ENCODE measurements at places on chromosomes 6 and 20.

DNA sequence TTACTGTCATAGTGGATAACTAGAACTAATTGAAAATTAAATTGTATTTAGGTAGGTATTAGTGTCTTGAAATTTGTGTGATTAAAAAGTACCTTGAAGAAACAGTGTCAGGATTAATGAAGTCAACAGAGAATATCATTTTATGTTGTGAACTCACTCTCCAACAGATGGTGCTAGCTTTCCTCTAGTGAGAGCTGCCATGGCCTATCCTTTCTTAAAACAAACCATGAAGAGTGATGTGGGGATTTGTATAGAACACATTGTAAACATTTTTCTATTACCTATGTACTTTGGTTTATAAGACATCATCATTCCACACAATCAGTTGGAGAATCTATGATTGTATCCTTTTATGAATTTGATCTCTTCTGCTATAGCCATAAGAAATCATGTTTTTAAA lies 4.8 kb upstream of the SRSF12 start:
- DNase-seq: no peak

GRCh38 chr6:90414352-90414751 lies 117.7 kb upstream of the BACH2 start:
- no peak for DNase-seq

DNA sequence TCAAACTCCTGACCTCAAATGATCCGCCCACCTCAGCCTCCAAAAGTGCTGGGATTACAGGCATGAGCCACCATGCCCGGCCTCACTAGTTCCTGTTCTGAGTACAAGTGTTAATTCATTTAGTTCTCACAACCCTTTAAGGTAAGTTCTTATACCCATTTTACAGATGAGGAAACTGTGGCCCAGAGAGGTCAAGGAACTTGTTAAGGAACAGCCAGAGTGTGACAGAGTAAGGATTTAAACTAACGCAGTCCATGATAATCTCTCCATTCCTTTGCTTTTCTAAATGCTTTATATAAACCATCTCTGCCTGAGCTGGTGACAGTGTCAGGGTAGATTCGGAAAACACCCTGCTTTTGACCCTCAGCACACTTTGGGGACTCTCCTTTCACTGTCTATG lies 13.3 kb downstream of the FITM2 start:
- no peak for DNase-seq

DNA sequence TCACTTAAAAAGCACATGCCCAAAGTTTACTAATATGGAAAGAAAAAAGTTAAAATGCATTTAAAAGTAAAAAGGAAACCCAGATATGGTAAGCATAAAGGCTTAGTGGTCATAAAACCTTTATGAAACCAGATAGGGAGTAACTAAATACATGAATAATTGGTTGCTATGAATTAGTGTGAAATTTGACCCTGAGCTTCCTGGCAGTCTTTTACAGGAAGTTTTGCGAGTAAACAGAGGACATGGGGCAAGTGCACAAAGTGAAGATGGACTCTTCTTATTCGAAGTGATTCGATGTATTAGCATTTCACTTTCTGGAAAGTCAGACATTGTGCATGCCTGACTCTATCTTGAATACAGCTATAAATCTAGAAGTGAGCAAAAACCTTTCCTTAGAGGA lies 90.9 kb upstream of the MLIP start:
- DNase-seq: no peak

GRCh38 chr20:53903652-53903987 lies 166.8 kb downstream of the BCAS1 start:
- no peak for DNase-seq

- no peak for DNase-seq
Measured at GRCh38 chr20:57964011-57964862, 254.4 kb upstream of the PMEPA1 start.

GRCh38 chr20:35648836-35649235 lies 15.9 kb downstream of the CPNE1 start:
- no peak for DNase-seq

DNA sequence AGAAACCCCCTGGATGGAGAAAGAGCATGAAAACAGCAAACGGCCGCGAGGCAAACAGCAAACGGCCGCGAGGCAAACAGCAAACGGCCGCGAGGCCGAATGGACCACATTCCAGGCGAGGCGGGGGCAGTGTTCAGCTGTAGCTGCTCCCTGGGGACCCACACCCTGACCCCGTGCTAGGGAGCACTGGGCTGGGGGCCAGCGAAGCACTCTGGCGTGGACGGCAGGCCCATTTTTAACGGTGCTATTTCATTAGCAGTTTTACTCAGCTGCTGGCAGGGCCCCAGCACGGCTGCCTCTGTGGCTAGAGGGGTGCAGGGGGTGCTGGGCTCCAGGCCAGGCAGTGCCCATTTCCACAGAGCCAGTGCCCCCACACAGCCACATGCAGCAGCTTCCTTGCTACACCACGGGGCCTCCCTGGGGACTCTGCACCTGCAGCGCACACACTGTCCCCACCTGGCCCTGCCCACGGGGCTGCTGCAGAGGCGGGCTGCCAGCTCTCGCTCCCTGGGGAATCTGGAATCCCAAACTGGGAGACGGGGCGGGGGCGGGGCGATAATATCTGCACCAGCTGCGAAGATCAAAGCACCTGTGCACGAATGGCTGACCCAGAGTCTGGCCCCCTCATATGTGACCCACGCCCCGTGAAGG lies 35.6 kb upstream of the SLCO4A1 start:
- no peak for DNase-seq

- DNase-seq: no peak
Measured at GRCh38 chr6:159739341-159739740, 12.0 kb downstream of the WTAP start.

GRCh38 chr6:41274256-41274655 lies 12.2 kb downstream of the TREM1 start:
- no peak for DNase-seq

DNA sequence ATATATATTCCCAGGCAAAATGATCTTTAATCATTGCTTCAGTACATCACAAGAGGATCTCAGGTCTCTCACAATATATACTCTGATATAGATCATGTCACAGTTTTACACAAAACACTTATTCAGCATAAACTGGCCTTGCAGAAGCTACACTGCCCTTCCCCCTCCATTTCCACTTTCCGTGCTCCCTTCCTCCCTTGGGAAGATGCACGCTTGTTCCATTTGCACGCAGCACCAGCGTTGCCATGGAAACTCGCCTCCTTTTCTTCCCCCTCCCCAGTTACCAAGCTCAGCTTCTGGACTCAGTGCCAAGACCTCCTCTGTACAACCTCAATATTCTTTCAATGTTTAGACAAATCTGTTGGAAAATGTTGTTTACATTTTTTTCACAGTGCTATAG lies 154.6 kb downstream of the RFPL4B start:
- DNase-seq: peak; percentile 70

DNA sequence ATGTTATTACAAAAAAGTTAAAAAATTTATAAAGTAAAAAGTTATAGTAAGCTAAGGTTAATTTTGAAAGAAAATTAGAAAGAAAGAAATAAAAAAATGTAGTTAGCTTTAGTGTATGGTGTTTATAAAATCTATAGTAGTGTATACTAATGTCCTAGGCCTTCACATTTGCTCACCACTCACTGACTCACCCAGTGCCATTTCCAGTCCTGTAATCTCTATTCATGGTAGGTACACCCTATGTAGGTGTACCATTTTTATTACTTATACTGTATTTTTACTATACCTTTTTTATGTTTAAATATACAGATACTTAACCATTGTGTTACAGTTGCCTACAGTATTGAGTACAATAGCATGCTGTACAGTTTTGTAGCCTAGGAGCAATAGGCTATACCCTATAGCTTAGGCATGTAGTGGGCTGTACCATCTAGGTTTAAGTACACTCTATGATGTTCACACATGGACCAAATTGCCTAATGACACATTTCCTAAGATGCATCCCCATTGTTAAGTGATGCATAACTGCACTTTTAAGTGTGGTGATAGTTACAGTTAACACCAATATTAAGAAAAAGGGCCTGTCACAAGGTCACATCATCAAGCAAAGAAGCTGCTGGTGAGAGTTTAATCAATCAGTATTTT lies 8.0 kb downstream of the CD2AP start:
- no peak for DNase-seq

DNA sequence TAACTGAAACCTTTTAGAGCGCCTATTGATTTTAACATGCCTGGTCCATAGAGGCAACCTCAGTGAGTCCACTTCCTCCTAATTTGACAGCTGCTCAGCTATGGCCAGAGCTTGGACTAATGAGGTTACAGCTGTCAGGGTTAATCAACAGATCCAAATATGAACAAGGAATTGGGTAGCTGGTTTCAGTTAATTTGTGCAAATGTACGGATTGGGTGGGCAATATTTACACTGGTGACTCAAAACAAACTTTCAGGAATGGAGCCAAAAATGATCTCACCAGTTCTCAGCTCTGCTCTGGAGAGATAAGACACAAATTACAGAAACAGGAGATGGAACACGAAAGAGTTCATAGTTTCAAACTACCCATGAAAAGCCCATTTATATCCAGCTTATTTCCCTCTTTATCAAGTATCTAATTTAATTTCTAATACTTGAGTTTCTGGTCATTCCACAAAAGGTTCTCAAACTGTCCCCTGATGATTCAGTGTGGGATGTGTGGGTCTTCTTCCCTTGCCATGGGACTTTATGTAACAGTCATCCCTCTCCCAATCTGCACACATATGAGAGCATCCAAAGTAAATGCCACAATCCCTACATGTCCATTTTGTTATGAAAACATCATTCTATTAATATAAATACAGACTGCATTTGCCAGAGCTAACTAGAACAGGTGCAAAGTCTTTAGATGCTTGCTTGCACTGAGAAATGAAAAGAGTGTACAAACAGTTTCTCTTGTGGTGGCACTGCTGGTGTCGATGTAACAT lies 149.9 kb downstream of the RPS12 start:
- DNase-seq: no peak

DNA sequence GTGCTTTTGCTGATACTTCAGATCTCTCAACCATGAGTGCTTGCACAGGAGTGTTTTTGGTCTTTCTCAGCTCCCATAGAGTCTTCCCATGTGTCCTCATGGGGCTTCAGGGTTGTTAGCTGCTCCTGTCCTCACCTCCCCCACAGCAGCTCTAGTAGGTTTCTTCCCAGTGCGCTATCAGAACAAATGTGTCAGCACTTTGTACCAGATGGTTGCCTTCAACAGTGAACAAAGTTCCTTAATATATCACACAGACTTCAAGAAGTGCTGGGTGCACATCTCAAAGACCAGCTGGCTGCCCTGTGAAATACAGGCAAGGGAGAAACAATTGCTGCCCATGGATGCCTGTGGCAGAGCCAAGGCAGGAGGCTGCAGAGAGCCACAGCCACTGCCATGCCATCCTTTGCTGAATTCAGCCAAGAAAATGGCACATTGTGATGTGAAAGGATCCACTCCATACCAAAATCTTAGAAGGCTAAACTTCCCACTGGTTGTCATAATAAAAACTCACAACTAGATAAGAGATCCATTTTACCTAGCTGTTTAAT lies 471.3 kb downstream of the C6orf118 start:
- DNase-seq: no peak

DNA sequence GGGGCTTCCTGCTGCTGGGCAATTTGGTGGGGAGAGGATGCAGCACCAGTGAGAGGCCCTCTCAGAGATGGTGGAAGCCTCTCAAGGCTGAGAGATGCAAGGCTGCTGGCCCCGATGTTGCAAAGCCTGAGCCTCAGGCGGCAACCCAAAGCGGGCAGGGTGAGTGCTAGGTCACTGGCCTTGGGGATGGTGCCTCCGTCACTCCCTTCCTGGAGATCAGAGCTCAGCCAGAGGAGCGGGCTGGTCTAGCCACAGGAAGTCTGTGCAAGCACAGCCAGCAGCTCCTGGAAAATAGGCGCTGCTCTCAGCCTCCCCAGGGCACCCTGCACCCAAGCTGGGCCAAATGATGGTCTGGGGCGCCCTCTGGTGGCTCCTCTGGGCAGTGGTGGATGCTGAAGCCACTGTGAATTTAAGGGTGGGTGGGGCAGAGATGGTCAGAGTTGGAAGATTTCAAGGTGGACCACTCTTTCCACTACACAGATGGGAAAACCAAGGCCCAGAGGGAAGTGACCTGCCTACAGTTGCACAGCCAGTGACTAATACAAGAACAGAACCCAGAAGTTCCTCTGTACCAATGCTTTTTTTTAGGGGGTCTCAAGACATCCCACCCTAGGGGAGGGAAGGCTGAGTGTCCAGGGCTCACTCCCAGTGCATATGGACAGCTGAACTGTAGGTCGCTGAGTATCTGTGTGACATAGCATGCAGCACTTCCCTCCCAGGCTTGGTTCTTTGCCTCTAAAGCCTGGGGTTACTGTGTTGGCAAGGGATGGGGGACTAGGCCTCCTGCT lies 20.8 kb downstream of the C20orf203 start:
- no peak for DNase-seq

DNA sequence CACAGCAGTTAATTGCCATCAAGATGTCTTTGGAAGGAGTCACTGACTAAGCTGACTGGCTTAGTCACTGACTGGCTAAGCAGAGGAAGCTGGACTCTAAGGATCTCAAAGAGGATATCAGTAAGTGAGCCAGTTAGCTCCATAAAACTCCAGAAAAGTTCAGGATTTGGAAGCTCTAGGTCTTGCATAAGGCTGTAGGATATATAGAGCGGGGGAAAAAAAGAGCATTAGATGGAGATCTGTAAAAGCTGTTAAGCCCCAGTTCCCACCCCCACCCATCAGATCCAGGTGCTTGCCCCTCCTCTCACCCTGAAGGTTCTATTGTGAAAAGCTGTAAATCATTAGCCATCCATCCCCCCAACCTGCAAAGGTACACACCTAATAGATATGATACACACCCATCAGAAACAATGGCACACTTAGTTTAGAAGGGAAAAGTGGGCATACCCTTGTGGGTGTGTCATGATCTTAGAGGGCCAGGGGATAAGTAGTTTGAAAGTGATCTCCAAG lies 32.2 kb downstream of the CARMIL1 start:
- DNase-seq: no peak
